ENCODE measurements at places on chromosomes 2 and 18. TPM values are rescaled to one million over a fixed set of nuclear protein-coding genes. Genes with fewer than 3 reads are reported as not detected.

GRCh38 chr18:31105733-31106132 is 3.5 kb upstream of the DSC2 start:
- H3K27me3 ChIP-seq: no peaks in the 10 kb centered on the region
- no peak for DNase-seq
- H3K36me3 ChIP-seq: no peaks in the 10 kb centered on the region

- no peak overlapping the region for H3K27ac ChIP-seq
- H3K27me3 ChIP-seq: no peaks in the 10 kb centered on the region
- DNase-seq: no peak
- H3K36me3 ChIP-seq: no peaks in the 10 kb centered on the region
These were observed 493.2 kb upstream of the FANCL start for GRCh38 chr2:58734365-58734764.

- no peak for DNase-seq
- peaks cover 1% of the 10 kb centered on the region for H3K4me1 ChIP-seq
- H3K27me3 ChIP-seq: no peaks in the 10 kb centered on the region
- no peak overlapping the region for H3K4me3 ChIP-seq
- H3K36me3 ChIP-seq: no peaks in the 10 kb centered on the region
- no peak overlapping the region for H3K27ac ChIP-seq
These were observed 49.4 kb downstream of the MRPS9 start for GRCh38 chr2:105087273-105087672.

Gene CD8B2
- total RNA-seq: not detected

Gene MAP3K19
- total RNA-seq: not detected

- no peak overlapping the region for H3K27ac ChIP-seq
- H3K27me3 ChIP-seq: no peaks in the 10 kb centered on the region
- DNase-seq: no peak
- H3K4me3 ChIP-seq: no peak overlapping the region
These were observed 363.7 kb upstream of the SPHKAP start for GRCh38 chr2:228545041-228545747.

GRCh38 chr2:220334210-220334609 is 706.8 kb downstream of the SLC4A3 start:
- H3K4me3 ChIP-seq: no peak overlapping the region
- H3K4me1 ChIP-seq: no peaks in the 10 kb centered on the region
- no peaks in the 10 kb centered on the region for H3K27me3 ChIP-seq
- H3K36me3 ChIP-seq: no peaks in the 10 kb centered on the region
- no peak overlapping the region for H3K27ac ChIP-seq
- no peak for DNase-seq

DNA sequence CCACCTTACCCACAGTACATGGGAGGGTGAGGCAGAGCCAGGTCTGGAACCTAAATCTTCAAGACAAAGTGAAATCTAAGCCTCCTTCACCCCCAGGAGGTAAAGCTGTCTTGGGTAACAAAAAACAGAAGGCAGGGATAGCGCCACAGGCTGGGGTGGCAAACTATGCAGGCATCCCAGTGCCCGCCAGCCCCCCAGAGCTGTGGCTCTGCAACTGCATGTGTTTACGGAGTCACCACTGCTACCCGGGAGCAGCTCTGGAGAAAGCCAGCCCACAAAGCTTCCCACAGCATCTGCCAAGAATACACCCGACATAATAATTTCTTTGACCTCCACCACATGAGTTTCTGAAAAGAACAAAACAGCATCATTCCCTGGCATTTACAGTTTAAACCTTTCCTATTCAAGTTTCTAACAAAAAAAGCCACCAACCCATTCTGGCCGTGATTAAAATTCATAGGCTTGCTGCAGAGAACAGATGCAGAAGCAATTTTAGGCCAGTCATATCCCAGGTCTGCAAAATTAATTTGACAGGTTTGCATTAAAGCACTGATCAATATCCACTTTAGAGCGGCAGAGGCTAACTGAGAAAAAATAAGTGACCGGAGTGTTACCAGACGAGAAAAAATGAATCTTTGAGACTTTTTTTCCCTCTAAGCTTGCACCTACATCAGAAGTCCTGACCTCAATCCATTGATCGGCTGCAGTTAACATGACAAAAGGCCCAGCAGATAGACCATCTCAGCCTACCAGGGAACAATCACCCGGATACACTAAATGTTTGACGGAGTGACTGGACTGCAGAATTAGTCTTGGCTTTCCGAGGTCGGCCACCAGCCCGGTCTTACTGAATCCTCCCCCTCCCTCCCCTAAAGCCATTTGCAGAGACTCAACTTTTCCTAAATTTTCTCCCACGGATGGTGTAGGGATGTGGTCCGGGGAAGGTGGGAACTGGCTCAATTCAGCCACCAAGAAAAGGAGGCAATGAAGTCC is 309.6 kb upstream of the SKOR2 start:
- no peaks in the 10 kb centered on the region for H3K4me1 ChIP-seq
- no peaks in the 10 kb centered on the region for H3K36me3 ChIP-seq
- H3K27ac ChIP-seq: no peak overlapping the region
- DNase-seq: no peak

- no peak overlapping the region for H3K4me3 ChIP-seq
- H3K27me3 ChIP-seq: no peaks in the 10 kb centered on the region
These were observed 220.0 kb upstream of the CYP26B1 start for GRCh38 chr2:72367530-72368225.

DNA sequence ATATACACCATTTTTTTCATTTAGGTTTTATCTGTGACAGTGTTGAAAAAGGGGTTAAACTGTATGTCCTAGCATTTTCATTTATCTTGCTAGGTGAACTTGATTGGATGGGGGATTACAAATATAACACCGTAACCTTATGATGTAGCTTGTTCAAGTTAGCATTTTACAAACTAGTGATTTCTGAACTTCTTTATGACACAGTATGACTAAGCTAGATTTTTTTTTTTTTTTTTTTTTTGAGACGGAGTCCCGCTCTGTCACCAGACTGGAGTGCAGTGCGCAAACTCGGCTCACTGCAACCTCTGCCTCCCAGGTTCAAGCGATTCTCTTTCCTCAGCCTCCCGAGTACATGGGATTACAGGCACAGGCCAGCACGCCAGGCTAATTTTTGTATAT is 47.1 kb downstream of the KCMF1 start:
- H3K27ac ChIP-seq: no peak overlapping the region
- no peak overlapping the region for H3K4me3 ChIP-seq
- no peaks in the 10 kb centered on the region for H3K36me3 ChIP-seq
- no peak for DNase-seq
- H3K27me3 ChIP-seq: no peaks in the 10 kb centered on the region

GRCh38 chr2:144776766-144777165 is 256.8 kb upstream of the ZEB2 start:
- no peaks in the 10 kb centered on the region for H3K27me3 ChIP-seq
- no peak overlapping the region for H3K4me3 ChIP-seq
- no peaks in the 10 kb centered on the region for H3K36me3 ChIP-seq
- peaks cover 4% of the 10 kb centered on the region for H3K4me1 ChIP-seq
- H3K27ac ChIP-seq: no peak overlapping the region

GRCh38 chr2:158486150-158486969 is 29.6 kb downstream of the PKP4 start:
- H3K27ac ChIP-seq: peak overlapping the region; percentile 3
- peaks cover 23% of the 10 kb centered on the region for H3K4me1 ChIP-seq
- no peaks in the 10 kb centered on the region for H3K36me3 ChIP-seq
- H3K4me3 ChIP-seq: no peak overlapping the region
- no peak for DNase-seq

GRCh38 chr2:131201098-131201497 is 8.2 kb upstream of the POTEE start:
- no peak overlapping the region for H3K27ac ChIP-seq
- no peaks in the 10 kb centered on the region for H3K4me1 ChIP-seq
- H3K4me3 ChIP-seq: no peak overlapping the region
- no peak for DNase-seq

- H3K4me3 ChIP-seq: no peak overlapping the region
- no peak for DNase-seq
- H3K36me3 ChIP-seq: no peaks in the 10 kb centered on the region
- H3K4me1 ChIP-seq: no peaks in the 10 kb centered on the region
- no peak overlapping the region for H3K27ac ChIP-seq
These were observed 32.9 kb upstream of the PDCL3 start for GRCh38 chr2:100529900-100530299.

GRCh38 chr2:166234112-166234846 is 106.5 kb upstream of the SCN1A start:
- no peaks in the 10 kb centered on the region for H3K27me3 ChIP-seq
- no peak overlapping the region for H3K27ac ChIP-seq
- H3K4me3 ChIP-seq: no peak overlapping the region
- no peaks in the 10 kb centered on the region for H3K4me1 ChIP-seq
- no peak for DNase-seq

GRCh38 chr2:155730804-155731203 is 601.7 kb downstream of the NR4A2 start:
- H3K36me3 ChIP-seq: no peaks in the 10 kb centered on the region
- no peak for DNase-seq
- H3K27me3 ChIP-seq: no peaks in the 10 kb centered on the region
- no peak overlapping the region for H3K4me3 ChIP-seq

Gene GREB1L
- 12.7 TPM for total RNA-seq

DNA sequence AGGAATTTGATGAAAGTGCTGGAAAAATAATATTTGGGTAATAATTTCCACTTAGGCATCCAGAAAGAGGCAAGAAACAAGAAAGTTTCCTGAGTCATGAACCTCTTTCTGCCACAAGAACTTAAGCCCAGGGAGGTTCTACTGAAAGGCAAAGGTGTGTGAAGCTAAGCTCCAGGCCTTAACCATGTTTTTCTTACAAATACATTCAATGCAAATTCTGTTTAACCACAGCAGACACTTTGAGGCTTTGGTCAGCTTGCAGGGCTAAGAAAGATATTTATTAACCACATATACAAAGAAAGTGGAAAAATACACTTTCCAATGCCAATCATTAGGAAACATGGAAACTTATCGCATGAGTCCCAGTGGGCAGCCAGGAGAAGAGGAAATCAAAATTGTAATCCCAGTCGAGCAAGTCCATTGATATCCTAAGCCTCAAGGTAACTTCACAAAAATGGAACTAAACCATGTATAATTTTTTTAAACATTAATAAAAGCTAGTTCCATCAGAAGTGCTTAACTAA is 68.3 kb downstream of the PIEZO2 start:
- no peaks in the 10 kb centered on the region for H3K4me1 ChIP-seq
- no peak overlapping the region for H3K27ac ChIP-seq
- H3K36me3 ChIP-seq: no peaks in the 10 kb centered on the region
- H3K4me3 ChIP-seq: no peak overlapping the region
- DNase-seq: no peak
- no peaks in the 10 kb centered on the region for H3K27me3 ChIP-seq

DNA sequence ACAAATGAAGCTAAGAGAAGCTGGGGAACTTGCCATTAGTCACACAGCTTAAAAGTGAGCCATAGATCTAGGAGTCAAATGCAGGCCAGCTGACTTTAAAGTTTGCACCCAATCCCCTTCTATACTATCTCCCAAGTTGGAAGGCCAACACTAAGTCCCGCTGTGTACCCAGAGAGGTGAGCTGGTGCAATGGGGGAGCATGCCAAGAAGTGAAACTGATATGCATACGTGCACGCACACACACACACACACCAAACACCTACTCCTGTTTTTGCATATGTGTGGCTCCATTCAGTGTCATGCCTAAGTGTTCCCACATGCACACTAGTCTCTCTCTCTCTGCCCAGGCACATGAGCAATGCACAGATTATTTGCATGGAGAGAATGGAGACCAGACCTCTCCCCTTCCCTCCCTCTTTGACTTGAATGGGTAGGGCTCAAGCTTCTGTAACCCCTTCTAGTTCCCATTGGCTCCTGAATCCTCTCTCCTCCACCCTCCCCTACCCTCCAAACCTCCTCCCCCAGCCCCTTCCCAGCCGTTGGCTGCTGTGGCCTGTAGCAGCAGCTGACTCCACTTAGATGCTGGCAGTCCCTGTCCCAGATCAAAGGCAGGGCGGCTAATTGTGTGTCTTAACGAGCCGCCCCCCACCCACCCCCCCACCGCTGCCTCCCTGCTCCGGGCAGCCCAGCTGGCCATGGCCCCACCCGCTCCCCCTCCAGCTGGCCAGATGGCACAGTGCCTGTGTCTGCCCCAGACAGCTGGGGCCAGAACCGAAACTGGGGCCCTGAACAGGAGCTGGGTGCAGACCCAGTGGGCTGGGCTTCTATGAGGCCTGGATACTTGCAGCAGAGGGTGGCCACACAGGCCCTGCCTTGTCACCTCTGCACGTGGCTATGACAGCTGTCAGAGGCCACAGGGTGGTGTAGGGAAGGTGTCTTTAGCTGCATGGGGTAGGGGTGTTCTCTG is 5.6 kb downstream of the WNT10A start:
- H3K27ac ChIP-seq: no peak overlapping the region
- DNase-seq: no peak
- H3K4me1 ChIP-seq: peaks cover 5% of the 10 kb centered on the region
- H3K36me3 ChIP-seq: no peaks in the 10 kb centered on the region

GRCh38 chr2:194332799-194333490 is 1324.1 kb upstream of the SLC39A10 start:
- H3K36me3 ChIP-seq: no peaks in the 10 kb centered on the region
- no peaks in the 10 kb centered on the region for H3K4me1 ChIP-seq
- H3K4me3 ChIP-seq: no peak overlapping the region
- no peaks in the 10 kb centered on the region for H3K27me3 ChIP-seq
- H3K27ac ChIP-seq: no peak overlapping the region

GRCh38 chr2:239688122-239688681 is 287.4 kb upstream of the HDAC4 start:
- no peak for DNase-seq
- H3K4me1 ChIP-seq: peaks cover 8% of the 10 kb centered on the region
- no peaks in the 10 kb centered on the region for H3K36me3 ChIP-seq
- H3K27me3 ChIP-seq: no peaks in the 10 kb centered on the region
- no peak overlapping the region for H3K4me3 ChIP-seq

Gene GALR1
- 0.28 TPM for total RNA-seq

DNA sequence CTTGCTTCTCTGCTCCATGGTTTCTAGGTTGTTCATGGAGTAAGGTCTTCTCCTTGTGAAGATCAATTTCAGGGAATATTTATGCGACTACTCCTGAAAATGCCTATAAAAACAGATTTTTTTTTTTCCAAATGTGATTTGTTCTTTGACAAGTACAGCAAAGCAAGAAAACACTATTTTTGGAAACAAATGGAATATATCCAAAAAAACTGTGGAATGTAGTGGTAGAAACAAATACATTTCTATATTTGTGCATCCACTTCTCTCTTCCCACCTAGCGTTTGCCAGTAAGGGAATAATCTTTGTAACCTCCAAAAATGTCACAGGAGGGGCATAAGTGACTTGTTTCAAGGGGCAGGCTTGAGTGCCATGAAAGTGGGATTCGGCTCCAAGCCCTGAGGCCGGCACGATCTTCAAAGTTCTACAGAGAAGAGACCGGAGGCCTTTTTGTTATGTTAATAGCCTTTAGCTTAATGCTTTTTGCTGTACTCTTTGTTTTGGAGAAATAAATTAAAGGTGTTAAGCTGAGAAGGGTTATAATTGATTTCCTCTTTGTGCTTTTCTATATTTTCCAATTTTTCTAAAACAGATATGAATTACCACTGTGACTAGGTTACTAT is 200.6 kb downstream of the NRP2 start:
- no peak for DNase-seq
- peak overlapping the region; percentile 45 for H3K27ac ChIP-seq
- no peaks in the 10 kb centered on the region for H3K27me3 ChIP-seq
- H3K4me1 ChIP-seq: peaks cover 22% of the 10 kb centered on the region
- H3K36me3 ChIP-seq: no peaks in the 10 kb centered on the region

Data from thoracic aorta (tissue), 2 donors.